NCI-H1048 (cell line): ENCODE measurements at places on chromosomes 16 and 17.

DNA sequence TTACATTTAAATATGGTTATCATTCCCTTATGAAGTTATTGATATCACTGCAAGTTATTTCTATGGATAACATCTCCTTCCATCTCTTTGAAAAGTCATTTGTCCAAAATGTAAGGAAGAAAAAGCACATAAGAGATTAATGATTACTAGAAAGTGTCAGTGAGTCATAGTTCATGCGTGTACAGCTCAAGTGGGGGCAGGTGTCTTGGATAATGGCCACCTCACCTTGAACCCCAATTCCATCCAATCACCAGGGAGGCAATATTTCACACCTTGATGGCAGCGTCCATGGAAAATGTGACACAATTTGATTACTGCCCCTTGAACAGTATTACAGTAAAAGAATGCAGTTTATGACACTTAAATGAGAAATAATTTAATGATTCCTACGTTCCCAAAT is 358.3 kb upstream of the SOX9 start:
- DNase-seq, result no peak

DNA sequence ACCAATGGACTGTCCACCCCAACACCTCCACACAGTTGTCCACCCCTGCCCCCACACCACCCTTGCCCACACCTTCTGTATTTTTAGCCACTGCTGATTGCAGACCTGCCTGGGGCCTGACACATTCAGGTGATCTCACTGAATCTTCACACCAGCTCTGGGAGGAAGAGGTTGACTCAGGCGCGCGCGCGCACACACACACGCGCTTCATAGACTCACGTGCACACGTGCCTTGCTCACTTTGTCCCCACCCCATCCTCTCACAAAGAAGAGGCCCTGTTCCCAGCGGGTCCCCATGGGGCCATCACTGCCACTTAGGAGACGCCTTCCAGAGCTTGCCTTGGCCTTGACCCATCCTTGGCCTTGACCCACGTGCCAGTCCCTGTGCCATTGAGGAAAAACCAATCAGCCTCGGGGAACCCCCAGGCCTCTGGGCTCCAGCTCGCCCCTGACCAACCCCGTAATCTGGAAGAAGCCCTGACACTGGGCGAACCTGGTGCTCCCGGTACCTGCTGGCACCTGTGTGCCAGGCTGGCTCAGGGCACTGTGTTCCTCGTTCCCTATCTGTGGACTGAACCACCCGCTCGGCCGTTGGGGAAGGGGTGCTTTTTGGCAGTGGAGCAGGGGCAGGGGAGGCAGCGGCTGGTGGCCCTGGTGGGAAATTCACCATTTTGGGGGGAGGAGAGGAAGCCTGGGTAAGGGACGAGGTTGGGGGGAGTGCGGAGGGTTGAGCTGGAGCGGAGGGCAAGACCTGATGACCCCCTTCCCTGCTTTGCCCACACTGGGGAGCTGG is 3.2 kb downstream of the NLGN2 start:
- no peak for DNase-seq

GRCh38 chr17:28097901-28098300 is 55.4 kb downstream of the NLK start:
- no peak for DNase-seq

- DNase-seq, result no peak
Observed at GRCh38 chr17:36001862-36002603, 680 bp upstream of the CCL15 start.

GRCh38 chr16:71568551-71568950 is 8.3 kb downstream of the TAT start:
- no peak for DNase-seq

- DNase-seq, result peak; percentile 4
Observed at GRCh38 chr16:2532494-2533141, 1.4 kb upstream of the CEMP1 start.

- DNase-seq, result no peak
Observed at GRCh38 chr17:12522336-12522735, 143.4 kb upstream of the MYOCD start.

DNA sequence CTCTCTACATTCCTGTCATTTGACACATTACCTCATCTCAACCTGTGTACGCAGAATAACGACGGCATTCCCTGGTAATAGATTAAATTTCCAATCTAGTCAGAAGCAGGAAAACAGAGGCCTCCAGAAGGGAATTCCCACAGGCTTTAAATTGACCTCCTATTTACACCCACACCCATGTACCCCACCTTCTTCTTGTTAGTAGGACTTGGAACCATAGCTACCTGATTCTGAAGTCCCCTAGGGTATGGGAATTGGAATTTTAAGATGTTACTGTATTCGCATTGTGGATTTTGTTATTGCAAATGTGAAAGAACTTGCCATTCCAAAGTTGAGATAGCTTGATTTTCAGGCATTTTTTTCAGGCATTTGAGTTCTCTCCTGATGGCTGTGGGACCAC is 377.5 kb upstream of the DYNLRB2 start:
- no peak for DNase-seq

DNA sequence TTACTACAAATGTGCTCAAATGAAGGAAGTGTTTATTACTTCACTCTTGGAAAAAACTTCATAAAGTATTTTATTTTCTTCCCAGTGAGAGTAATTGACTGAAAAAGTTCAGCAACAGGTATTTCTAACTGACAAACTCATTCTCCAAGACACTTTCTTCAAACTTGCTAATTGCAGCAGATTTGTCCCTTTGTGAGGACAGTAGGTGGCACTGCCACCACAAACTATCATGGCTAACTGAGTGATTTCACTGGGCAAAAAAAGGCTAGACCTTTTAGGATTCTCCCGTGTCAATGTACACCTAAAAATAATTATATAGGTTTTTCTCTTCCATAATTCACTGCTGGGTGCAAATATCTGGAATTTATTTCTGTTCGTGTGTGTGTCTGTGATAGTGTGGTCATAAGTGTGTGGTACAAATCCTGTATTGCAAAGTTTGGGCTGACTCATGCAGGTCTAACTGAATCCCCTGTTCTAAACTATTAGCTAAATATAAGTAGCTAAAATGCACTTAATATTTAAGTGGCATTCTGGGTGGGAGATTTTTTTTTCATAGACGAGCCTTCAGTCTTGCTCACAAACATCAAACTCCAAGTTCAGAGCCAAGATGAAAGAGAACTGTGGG is 3.9 kb downstream of the HS3ST3A1 start:
- no peak for DNase-seq

- DNase-seq, result no peak
Observed at GRCh38 chr16:66758086-66758485, 6.7 kb upstream of the DYNC1LI2 start.

DNA sequence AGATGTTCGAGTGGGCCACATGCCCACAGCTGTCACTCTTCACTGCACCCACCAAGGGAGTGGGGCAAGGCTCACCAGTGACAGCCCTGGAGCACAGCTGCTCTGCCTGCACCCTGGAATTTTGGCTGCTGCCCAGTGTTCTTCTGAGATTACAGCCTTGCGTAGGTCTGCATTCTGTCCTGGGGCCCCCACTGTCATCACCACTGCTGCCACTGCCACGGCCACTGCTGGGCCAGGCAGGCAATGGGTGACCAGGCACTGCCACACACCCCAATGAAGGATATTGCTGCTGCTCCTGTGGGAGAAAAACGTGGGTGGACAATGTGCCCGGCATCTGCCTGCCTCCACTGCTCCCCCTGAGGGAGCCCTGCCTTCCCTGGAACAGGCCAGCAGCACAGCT is 1717.0 kb downstream of the TP53TG3F start:
- no peak for DNase-seq

GRCh38 chr17:30520436-30520835 is 43.2 kb downstream of the GOSR1 start:
- DNase-seq, result no peak

DNA sequence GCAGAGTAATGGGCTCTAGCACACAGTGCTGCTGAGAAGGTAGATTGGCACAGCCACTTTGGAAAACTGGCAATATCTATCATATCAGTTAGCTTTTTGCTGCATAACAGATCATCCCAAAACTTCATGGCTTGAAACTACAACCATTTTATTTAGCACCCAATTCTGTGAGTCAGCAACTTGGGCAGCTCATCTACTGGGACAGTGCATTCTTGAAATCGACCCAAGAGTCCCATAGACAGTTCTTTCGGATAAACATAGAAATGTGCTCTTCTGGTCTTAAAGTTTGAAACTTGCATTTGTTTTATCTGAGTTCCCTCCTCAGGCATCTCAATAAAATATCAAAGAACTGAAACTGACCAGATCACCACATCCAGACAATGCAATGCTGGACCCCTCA is 76.7 kb downstream of the CEP112 start:
- no peak for DNase-seq
